ENCODE measurements at places on chromosomes 1 and 21. TPM values are rescaled to one million over a fixed set of nuclear protein-coding genes. Genes with fewer than 3 reads are reported as not detected.

Gene LCE2A
- total RNA-seq: not detected

- H3K27me3 ChIP-seq: no peaks in the 10 kb centered on the region
- H3K36me3 ChIP-seq: no peaks in the 10 kb centered on the region
- peaks cover 24% of the 10 kb centered on the region for H3K4me1 ChIP-seq
- peak; percentile 57 for DNase-seq
- H3K4me3 ChIP-seq: peak overlapping the region; percentile 95
- H3K27ac ChIP-seq: peak overlapping the region; percentile 90
Observed at GRCh38 chr1:201982082-201982622, 296 bp upstream of the RNPEP start.

- H3K36me3 ChIP-seq: no peaks in the 10 kb centered on the region
- no peaks in the 10 kb centered on the region for H3K27me3 ChIP-seq
- peak overlapping the region; percentile 88 for H3K4me3 ChIP-seq
- DNase-seq: no peak
Observed at GRCh38 chr1:110035236-110035752, 870 bp downstream of the STRIP1 start.

Gene AMY2A
- not detected for total RNA-seq

- no peaks in the 10 kb centered on the region for H3K36me3 ChIP-seq
- no peaks in the 10 kb centered on the region for H3K4me1 ChIP-seq
- no peak overlapping the region for H3K27ac ChIP-seq
- no peaks in the 10 kb centered on the region for H3K27me3 ChIP-seq
- no peak for DNase-seq
- no peak overlapping the region for H3K4me3 ChIP-seq
Observed at GRCh38 chr1:109290998-109291397, 8.1 kb upstream of the PSRC1 start.

DNA sequence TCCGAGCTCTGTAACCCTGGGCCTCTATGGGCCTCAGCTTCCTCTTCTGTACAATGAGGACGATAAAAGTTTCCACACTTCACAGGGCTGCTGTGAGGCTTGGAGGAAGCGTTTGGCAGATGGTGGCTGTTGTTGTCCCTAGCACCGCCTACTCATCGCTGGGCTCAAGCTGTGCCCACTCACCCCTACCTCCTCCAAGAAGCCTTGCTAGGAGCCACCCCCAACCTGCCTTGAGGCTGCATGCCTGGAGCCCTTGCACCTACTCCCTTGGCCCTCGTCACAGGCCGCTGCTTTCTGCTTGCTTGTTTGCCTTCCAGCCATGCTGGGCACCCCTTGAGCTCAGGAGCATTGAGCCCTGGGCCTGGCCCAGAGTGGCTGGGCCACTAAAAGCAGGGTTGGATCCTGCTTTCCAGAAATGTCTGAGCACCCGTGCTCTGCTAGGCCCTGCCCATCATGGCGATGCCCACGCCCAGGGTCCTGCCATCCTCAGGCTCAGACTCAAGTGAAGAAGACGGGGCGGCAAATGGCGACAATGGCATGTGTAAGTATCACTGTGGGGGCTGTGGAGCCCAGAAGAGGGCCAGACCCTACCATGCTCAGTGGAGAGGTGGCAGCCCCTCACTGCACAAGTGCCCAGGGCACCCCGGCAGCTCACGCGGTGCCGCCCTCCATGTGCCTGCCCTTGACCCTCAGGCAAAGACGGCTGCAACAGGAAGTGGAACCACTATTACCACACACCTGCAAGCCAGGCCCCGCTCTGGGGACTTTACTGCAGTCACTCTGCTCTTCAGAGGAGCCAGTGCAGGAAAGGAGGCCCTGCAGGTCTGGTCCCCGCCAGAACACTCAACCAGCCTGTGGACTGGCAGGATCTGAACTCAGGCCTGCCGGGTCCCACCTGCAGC is 9.5 kb downstream of the SH3BGRL3 start:
- peaks cover 4% of the 10 kb centered on the region for H3K36me3 ChIP-seq
- peak overlapping the region; percentile 96 for H3K27ac ChIP-seq
- H3K4me1 ChIP-seq: peaks cover 93% of the 10 kb centered on the region
- H3K27me3 ChIP-seq: no peaks in the 10 kb centered on the region

GRCh38 chr1:167770127-167770526 is 48.3 kb downstream of the MPZL1 start:
- no peak overlapping the region for H3K4me3 ChIP-seq
- no peaks in the 10 kb centered on the region for H3K4me1 ChIP-seq
- H3K36me3 ChIP-seq: peaks cover 35% of the 10 kb centered on the region
- H3K27me3 ChIP-seq: no peaks in the 10 kb centered on the region
- DNase-seq: no peak

DNA sequence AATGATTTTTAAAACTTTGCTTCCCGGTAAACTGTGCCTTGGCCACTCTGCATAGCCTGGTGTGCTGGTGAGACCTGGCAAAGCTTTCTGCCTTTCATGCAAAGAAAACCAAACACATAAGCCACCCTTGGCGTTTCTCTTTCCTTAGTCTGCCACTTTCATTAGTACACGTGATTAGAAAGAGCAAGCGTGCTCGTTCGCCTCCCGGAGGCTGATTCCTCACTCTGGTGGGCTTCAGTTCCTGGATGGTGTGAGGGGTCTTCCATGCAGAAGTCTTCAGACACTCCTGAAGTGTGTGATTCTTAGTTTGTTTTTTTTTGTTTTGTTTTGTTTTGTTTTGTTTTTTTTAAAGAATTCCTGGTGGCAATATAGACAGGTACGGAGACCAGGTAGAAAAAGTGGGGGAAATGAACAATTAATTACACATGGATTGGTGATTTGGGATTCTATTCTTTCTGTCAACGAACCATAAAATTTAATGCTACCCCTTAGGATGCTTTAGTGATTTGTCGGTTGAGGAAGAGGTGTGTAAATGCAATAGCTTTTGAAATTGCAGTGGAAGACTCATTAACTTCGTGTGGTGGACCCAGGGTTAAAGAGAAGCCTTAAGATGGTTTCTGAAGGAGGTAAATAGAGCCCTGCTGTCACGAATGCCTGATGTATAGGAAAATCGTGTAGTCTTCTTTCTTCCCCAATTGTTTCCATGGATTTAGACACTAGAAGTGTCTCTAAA is 2.1 kb downstream of the GALNT2 start:
- peak overlapping the region; percentile 92 for H3K27ac ChIP-seq
- DNase-seq: no peak
- H3K4me3 ChIP-seq: peak overlapping the region; percentile 93
- H3K4me1 ChIP-seq: peaks cover 67% of the 10 kb centered on the region
- no peaks in the 10 kb centered on the region for H3K36me3 ChIP-seq

Gene ANKRD45
- total RNA-seq: not detected

Gene SLAMF9
- total RNA-seq: not detected

GRCh38 chr1:44359234-44359935 is 4.3 kb upstream of the ERI3 start:
- no peaks in the 10 kb centered on the region for H3K36me3 ChIP-seq
- H3K27ac ChIP-seq: no peak overlapping the region
- H3K27me3 ChIP-seq: no peaks in the 10 kb centered on the region
- H3K4me1 ChIP-seq: peaks cover 10% of the 10 kb centered on the region
- H3K4me3 ChIP-seq: no peak overlapping the region

Gene PRR9
- not detected for total RNA-seq

DNA sequence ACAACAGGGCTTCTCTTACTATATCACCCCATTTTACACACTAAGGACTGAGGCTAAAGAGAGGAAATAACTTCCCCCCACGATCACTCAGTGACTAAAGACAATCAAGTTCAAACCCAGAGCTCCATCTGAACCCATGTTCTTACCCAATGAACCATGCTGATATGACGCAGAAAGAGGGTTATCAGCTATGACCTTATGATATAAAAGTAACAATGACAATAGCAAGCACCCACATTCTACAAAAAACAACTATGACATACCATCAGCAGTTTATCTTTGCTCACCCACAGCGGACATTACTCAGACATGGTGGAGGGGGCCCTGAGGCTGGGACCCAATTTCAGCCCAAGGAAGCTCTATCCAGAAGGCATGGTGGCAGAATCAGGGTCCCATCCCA is 75.7 kb downstream of the PTPN14 start:
- H3K4me1 ChIP-seq: no peaks in the 10 kb centered on the region
- no peaks in the 10 kb centered on the region for H3K36me3 ChIP-seq
- no peak overlapping the region for H3K27ac ChIP-seq
- H3K4me3 ChIP-seq: no peak overlapping the region
- H3K27me3 ChIP-seq: peaks cover 3% of the 10 kb centered on the region

GRCh38 chr1:182617734-182618351 is 13.7 kb upstream of the RGS16 start:
- DNase-seq: no peak
- peaks cover 40% of the 10 kb centered on the region for H3K4me1 ChIP-seq
- H3K27ac ChIP-seq: no peak overlapping the region
- peaks cover 42% of the 10 kb centered on the region for H3K27me3 ChIP-seq
- H3K36me3 ChIP-seq: peaks cover 3% of the 10 kb centered on the region
- H3K4me3 ChIP-seq: no peak overlapping the region

- H3K27me3 ChIP-seq: no peaks in the 10 kb centered on the region
- peaks cover 18% of the 10 kb centered on the region for H3K36me3 ChIP-seq
- no peak for DNase-seq
- H3K27ac ChIP-seq: no peak overlapping the region
Observed at GRCh38 chr21:34091607-34092006, 18.2 kb downstream of the MRPS6 start.

DNA sequence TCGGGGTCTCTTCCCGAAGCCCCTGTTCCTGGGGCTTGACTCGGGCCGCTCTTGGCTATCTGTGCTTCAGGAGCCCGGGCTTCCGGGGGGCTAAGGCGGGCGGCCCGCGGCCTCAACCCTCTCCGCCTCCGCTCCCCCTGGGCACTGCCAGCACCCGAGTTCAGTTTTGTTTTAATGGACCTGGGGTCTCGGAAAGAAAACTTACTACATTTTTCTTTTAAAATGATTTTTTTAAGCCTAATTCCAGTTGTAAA is 158.7 kb downstream of the RUNX1 start:
- H3K4me3 ChIP-seq: peak overlapping the region; percentile 28
- peaks cover 3% of the 10 kb centered on the region for H3K36me3 ChIP-seq
- H3K4me1 ChIP-seq: peaks cover 31% of the 10 kb centered on the region
- H3K27me3 ChIP-seq: no peaks in the 10 kb centered on the region
- no peak for DNase-seq
- no peak overlapping the region for H3K27ac ChIP-seq

DNA sequence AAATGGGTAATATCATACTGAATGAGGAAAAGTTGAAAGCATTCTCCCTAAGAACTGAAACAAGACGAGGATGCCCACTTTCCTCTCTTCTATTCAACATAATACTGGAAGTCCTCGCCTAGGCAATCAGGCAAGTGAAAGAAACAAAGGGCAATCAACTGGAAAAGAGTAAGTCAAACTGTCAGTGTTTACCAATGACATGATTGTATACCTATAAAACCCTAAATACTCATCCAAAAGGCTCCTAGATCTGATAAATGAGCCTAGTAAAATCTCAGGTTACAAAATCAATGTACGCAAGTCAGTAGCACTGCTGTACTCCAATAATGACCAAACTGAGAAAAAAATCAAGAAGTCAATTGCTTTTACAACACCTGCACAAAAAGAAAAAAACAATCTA is 575.8 kb upstream of the PRMT6 start:
- no peaks in the 10 kb centered on the region for H3K27me3 ChIP-seq
- no peak for DNase-seq
- H3K4me3 ChIP-seq: no peak overlapping the region
- H3K4me1 ChIP-seq: no peaks in the 10 kb centered on the region
- no peaks in the 10 kb centered on the region for H3K36me3 ChIP-seq
- no peak overlapping the region for H3K27ac ChIP-seq

DNA sequence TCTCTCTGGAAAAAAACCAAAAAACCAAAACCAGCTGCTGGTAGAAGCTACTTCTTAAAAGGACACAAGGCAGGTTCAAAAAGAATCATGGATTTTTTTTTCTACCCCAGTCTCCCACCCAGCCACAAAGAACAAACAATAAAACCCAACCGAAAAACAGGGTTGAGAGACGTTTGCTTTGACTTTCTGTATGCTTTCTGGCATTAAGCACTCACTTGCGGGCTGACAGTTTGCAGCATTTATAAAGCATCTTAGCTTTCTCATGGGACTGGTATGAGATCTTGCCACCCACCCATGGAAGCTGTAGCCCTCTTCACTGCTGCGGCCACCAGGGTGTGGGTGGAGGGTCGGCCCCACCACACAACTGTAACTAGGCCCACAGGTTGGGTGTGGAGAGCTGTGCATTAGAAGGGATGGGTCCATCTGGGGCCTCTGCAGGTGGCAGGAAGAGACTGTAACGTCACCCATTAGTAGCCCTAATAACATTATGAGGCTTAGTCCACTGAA is 165.7 kb downstream of the RHOU start:
- H3K4me3 ChIP-seq: no peak overlapping the region
- H3K4me1 ChIP-seq: peaks cover 3% of the 10 kb centered on the region
- no peak for DNase-seq

Gene NRIP1
- 45.9 TPM for total RNA-seq

DNA sequence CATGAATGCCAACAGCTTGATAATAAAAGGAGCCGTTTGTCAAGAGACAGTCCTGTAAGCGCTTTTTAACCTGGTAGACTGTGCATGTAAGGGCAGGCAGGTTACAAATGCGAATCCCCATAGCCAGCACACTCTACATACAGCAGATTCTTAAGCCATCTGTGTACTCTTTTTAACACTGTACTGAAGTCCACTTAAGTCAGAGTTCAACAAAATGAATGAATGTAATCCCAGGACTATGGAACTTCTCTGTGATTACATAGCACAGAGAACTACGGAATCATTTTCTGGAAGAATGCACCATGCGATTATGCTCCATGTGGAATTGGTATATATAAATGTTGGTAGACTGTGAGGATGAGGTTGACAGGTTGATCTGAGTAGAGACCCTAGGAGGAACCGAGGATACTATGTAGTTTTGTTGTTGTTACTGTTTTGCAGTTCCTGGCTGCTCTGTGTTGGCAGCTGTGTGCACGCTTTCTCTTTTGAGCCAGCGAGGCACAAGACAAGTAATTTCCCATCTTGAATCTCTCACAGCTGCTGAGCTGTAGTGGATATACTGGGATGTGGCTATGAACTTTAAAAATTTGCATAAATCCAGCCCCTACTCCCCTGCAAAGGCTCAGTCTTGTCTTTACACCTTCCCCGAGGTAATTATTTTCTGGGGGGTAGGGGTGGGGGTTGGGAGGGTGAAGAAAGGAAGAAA is 21.9 kb downstream of the LRRC8D start:
- H3K27me3 ChIP-seq: no peaks in the 10 kb centered on the region
- H3K36me3 ChIP-seq: no peaks in the 10 kb centered on the region
- no peak for DNase-seq
- H3K4me3 ChIP-seq: peak overlapping the region; percentile 94

Gene PGLYRP3
- not detected for total RNA-seq

DNA sequence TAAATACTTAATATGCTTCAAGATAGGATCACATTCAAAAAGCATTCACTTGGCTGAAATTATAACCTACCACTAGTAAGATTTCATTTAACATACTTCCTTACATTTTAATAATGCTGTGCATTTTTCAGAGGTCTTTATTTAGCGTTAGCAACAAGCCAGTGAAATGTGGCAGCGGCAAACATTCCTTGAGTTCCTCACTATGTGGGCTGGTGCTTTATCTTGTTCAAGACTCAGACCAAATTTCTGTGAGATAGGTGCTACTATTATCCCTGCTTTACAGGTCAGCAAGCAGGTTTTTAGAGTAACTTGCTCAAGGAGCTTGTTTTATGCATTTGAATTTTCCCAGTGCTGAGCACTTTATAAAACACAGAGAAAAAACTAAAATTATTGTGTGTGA is 132.7 kb downstream of the PLPPR4 start:
- no peaks in the 10 kb centered on the region for H3K36me3 ChIP-seq
- H3K4me3 ChIP-seq: no peak overlapping the region
- no peak overlapping the region for H3K27ac ChIP-seq

All from naive thymus-derived CD8-positive, alpha-beta T cell (primary cell).